OCI-M1 (cell line): ENCODE measurements at places on chromosomes 1 and 21.
A peak's percentile ranks its signal among the peaks of the same experiment; 100 is the strongest.

DNA sequence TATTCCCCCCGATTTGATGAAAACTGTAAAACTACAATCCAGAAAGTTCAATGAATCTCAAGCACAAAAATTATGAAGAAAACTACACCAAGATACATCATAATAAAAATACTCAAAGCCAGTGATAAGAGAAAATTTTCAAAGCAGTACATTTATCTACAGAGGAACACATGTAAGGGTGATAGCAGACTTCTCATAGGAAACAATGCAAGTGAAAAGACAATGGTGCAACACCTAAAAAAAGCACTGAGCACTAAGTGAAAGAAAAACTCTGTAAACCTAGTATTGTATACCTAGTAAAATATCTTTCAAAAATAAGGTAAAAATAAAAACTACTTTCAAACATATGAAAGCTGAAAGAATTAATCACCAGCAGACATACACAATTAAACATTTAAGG lies 76.1 kb upstream of the IRF2BP2 start:
- peak; percentile 74 for DNase-seq

DNA sequence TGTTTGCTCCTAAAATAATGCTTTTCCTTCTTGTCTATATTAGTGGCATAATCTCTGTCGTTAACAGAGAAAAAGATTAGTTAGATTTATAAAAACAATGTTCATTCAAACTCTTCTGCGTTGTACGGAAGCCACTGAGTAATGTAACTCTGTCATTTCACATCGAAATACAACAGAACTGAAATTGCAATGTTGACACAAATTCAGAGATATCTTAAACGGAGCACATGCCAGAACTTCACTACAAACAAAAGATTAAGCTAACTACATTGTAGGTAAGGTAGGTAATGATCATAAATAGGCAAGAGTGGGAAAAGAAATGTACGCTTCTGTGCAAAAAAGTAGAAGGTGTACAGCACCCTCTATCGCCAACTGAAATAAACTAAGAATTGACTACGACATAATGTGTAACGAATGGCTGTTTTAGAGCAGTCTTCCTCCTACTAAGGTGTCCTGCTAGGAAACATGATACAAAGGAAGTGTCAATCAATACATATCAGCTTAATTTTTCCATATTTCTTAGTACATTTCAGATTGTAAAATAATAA lies 56.6 kb downstream of the PCNX2 start:
- DNase-seq = peak; percentile 29

DNA sequence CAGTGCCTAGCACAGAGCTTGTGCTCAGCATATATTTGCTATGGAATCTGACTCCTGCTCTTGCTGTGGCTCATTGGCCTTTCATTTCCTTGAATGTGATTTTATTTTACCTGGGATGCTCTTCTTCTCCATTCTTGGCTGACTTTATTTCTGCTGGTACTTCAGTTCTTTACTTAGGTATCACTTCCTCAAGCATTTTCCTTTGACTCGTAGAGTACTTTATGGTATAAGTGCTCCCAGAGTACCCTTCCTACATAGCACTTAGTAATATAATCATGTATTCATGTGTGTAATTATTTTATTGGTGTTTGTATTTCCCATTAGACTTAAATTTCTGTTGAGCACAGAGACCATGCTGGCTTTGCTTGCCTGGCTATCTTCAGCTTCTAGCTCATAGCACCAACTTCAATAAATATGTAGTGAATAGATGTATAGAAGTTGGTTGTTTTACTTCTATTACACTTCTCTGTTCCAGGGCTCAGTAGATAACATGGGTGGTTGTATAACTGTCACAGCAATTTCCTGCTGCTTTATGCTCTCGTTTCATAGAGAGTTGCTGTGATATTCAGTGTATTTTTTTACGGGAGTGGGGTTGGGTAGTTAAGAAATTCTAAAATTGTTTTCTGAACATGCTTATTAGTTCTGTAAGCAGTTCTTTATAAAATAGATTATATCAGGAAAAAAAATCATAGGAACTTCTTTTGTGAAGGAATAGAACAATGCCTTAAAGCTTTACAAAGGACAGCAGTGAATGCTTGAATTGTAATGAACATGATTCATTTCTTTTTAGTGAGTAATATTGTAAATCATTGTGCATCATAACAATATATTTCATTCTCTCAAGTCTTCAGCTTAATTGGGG lies 112.2 kb downstream of the NEK7 start:
- DNase-seq = no peak

DNA sequence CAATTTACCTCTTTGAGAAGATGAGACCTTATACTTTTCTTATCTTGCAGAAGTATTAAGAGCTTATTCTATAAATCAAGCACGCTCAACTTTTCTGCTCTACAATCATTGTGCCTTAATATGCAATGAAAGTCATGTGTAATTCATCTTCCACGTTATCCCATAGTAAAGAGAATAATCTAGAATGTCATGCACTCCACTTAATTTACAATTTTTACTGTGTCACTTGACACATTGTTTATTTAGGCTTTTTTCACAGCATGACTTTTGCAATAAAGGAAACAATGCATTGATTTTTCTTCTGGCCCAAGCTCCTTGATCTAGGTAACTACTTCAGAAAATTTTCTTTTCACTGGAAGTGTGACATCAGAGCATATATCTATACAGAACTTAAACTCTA lies 290.9 kb downstream of the HHIPL2 start:
- DNase-seq = no peak

DNA sequence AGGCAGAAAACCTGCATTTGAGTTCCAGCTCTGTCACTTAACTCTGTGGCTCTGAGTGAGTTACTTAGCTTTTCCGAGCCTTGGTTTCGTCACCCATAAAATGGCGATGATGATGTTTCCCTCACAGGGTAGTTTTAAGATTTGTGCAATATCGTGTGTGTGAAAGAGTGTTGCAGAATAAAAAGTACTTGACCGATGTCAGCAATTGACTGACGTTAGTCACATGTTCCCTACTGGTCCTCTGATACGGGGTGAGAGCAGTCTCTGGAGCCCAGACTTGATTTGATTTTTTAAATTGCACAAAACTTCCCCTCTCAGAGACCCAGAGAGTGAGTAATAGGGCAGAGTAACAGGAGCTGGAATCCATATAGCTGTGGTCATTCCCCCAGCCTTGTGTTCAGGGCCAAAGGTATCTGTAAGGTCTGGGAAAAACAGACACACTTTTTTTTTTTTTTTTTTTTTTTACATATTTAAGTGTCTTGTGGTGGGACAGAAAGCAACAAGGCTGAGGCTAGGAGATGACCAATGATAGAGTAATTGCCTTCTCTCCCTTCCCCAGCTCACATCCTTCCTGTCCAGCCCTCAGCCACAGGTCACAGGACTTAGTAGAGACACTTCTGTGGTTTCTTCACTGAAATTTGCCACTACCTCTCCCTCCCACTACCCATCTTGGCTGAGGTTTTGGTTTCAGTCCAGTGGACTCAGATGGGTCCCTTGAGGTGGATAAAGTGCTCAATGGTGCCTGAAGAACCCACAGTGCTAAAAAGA lies 2.0 kb downstream of the FCER1G start:
- DNase-seq = peak; percentile 67

DNA sequence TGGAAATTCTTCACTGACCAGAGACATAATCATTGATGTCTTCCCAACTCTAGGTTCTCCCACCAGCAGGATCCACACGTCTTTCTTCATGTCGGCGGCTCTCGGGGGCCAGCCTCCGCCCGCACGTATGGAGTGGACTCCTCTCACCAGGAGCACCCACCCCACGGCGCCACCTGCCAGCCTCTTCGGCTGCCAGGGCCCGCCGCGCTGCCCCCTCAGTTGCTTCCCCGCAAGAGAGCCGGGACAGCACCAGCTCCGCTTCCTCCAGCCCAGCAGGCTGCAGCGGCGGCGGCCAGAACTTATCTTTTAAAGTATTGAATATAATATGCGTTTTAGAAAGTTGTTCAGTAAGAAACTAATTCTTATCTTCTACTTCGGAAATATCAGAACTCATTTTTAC lies 273.5 kb downstream of the LIPI start:
- no peak for DNase-seq
